ENCODE measurements at places on chromosomes 5 and 9. TPM values are rescaled to one million over a fixed set of nuclear protein-coding genes. Genes with fewer than 3 reads are reported as not detected.

Gene PCDHA9
- total RNA-seq: not detected

Gene PHF24
- 1.3 TPM for total RNA-seq

DNA sequence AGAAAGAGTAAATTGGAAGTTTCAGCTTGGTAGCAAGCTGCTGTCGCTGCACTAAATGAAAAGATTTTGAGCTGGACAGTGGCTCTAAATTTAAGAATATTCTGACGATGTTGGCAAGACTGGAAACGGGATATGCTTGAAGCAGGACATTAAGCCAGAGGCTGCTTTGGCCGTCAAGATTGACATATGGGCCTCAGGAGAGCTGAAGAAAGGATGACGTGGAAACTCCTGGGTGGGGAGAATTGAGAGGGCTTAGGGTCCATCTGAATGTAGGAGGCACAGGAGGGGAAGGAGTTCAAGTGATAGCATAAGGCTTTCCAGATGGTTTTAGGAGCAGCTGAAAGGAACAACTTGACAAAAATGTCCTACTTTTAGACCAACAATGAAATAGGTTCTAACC lies 108.9 kb downstream of the PAPPA start:
- DNase-seq: no peak

Gene ENHO
- 0.92 TPM for total RNA-seq

DNA sequence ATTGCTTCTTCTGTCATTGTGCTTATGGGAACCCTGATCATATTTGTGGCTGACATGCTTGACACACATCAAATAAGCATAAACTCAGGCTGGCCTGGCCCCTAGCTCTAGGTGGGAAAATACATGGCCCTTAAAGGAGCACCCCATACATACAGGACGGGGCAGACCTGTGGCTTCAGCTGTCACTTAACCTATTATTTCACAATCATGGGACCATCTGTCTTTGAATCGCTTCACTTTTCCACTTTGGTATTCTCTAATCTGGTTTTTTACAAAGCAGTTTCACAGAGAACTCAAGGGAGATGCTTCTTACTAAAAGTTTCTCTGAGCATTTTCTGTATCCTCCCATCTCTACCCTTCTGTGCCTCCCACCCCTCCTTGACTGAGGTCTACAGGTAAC lies 34.6 kb upstream of the LRRTM2 start:
- DNase-seq: no peak

GRCh38 chr9:84218322-84218721 lies 122.2 kb downstream of the SLC28A3 start:
- no peak for DNase-seq
